ENCODE measurements at places on chromosomes 2 and 18.

- no peak for DNase-seq
Observed at GRCh38 chr18:71666481-71666880, 877.7 kb downstream of the CBLN2 start.

GRCh38 chr2:225457482-225457881, 58.0 kb downstream of the NYAP2 start:
- DNase-seq = no peak

DNA sequence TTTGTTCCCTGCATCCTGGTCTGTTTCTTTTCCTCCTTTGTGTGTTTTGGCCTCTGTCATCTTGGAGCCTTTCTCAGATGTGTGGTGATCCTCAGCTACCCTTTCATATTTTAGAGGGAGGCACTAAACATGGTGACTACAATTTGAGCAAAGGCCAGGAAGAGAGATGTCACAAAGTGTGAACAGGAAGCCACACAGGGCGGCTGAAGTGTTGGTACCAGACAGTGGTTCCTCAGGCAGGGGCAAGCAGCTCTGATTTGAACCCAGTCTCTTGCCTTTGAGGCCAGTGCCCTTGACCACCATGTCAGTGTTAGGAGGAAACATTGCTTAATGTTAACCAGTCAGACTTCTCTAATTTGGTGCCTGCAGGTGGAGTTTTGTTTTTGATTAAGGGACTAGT, 9.2 kb downstream of the LRRFIP1 start:
- no peak for DNase-seq

DNA sequence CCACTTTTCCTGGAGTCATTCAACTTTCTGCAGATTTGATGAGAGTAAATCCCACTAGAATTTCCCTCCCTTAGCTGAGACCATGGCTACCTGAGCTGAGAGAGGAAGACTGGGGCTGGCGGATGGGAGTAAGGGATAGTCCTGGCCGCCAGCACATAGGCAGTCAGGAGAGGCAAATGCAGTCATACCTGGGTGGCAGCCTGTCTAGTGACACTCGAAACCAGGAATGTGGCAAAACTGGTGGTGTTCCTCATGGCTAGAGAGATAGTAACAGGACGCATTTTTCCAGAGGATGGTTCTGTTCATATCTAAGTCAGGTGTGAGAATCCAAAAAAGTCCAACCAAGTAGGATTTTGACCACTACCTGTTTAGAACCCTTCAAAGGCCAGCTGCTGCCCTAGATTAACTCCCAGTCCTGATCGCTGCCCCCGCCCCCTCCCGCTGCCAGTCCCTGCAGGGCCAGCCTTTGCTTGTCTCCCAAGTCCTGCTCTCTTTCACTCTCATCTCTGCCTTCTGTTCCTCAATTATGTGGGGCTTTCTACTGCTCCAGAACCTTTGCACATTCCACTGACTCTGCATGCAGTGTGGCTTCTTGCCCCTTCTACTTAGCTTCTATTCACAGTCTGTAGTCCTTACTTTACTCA, 17.4 kb upstream of the SCG2 start:
- no peak for DNase-seq

- no peak for DNase-seq
Observed at GRCh38 chr2:151907286-151908203, 79.3 kb upstream of the ARL5A start.

DNA sequence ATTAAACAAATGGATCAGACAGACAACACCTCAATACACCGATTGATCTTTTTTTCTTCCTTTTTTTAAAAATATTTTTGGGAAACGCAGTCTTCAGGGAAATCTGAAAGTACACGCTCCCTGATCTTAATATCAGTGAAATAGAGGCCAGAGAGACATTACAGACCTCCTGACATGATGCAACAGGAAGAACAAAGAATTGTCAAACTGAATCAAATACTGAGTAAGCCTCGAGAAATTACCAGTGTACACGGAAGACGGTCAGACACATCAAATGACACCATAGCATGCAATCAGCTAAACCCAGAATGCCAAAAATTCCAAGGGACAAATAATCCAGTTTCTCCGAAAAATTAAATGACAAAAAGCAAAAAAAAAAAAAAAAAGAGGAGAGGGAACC, 80.2 kb upstream of the NFU1 start:
- no peak for DNase-seq

DNA sequence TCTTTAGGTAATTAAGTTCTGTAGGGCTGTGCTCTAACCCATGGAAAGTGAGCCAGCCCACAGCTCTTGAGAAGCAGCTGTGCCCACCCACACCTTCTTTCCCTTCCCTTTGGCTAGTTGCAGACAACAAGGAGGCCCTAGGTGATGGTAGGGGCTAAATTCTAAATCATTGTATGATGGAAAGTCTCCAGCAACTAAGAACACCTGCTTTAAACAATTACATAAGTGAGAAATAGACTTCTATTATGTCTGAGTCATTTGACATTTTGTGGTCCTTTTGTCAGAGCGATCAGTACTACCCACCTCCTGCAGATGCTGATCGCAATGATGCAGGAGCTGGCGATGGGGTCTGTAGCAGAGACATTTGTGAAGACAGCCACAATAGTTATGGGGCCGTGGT, 79.6 kb downstream of the TEX51 start:
- no peak for DNase-seq

GRCh38 chr2:96768083-96768561, 7.4 kb downstream of the CNNM4 start:
- DNase-seq = peak; percentile 65

DNA sequence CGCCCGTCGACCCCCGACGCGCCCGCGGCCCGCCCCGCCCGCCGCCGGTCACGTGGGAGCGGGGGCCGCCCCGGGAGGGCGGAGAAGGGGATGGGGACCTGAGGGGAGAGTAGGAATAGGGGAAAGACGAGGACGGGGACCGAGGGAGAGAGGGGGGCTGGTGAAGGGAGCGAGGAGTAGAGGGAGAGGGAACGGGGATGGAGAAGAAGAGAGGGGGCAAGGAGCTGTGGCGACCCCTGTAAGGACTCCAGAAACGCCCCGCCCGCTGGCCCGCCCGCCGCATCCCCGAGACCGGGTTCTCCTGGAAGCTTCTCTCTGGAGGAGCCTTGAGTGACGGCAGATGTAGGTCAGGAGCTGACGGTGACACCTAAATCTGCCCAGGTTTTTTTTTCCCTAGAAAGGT, 615 bp downstream of the ADNP2 start:
- DNase-seq = peak; percentile 57
